ENCODE measurements at places on chromosomes 5 and 9. TPM values are rescaled to one million over a fixed set of nuclear protein-coding genes. Genes with fewer than 3 reads are reported as not detected.

Gene ARPC5L
- 57.4 TPM for total RNA-seq

Gene TAF11L10
- not detected for total RNA-seq

Gene CER1
- total RNA-seq = not detected

Gene DIRAS2
- total RNA-seq = not detected

Gene TMEM215
- total RNA-seq = not detected

Gene PHF24
- total RNA-seq = not detected

Gene GRXCR2
- not detected for total RNA-seq
